Liver (tissue), 10 donors: ENCODE measurements at places on chromosomes 5 and 9.
A peak's percentile ranks its signal among the peaks of the same experiment; 100 is the strongest.

DNA sequence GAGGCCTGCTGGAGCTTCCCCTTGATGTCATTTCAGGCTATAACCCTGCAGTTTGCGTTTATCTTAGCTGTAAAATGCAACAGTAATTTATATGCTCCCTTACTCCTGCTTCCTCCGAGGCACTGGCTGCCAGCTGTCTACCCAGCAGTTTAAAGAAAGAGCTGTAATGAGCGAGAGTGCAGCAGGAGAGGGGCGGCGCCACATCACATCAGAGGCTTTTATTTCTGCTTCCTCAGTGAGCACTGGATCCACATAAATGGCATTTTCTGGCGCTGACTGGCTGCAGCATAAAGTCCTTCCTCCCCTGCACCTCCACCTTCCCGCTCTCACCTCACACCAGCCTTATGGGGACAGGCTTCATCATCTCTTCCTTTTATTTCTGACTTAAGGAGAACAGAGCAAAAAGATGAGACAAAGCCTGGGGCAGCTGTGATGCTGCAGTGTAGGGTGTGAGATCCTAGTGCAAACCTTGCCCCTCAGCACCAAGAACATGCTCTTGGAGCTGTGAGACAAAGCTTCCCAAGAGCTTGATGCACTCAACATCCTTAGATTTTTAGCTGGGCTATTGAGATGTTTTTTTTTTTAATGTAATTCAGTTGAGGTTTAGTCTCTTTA, 829.6 kb upstream of the ZNF608 start:
- DNase-seq = no peak

GRCh38 chr9:116175614-116176013, 22.0 kb downstream of the PAPPA start:
- DNase-seq = no peak

DNA sequence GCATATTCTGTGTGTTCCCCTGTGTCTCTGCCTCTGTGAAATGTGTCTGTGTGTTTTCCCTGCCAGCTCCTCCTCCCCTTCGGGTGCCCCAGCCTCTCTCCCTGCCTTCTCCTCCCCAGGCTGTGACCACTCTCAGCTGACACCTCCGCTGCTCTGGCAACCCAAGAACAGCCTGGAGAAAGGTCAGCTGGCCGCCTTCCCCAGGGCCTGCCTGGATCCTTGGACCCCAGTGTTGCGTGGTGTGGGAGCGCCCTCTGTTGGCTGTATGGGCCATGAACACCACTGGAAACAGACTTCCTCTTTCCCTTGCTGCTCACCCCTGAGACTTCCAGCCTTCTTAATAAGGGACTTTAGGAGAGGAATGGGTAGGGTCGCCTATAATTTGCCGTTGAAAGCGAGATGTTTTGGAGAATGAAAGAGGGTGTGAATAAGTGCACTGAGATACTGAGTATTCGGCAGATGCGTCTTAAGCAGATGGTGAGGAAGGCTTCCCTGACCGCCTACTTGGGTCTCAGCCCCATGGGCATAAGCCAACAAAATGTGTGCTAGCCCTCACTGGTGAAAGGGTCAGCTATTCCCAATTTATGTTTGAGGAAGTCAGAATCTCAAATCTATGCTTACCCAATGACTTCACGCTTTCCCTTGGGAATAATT, 114.9 kb upstream of the TRIM32 start:
- peak; percentile 82 for DNase-seq

DNA sequence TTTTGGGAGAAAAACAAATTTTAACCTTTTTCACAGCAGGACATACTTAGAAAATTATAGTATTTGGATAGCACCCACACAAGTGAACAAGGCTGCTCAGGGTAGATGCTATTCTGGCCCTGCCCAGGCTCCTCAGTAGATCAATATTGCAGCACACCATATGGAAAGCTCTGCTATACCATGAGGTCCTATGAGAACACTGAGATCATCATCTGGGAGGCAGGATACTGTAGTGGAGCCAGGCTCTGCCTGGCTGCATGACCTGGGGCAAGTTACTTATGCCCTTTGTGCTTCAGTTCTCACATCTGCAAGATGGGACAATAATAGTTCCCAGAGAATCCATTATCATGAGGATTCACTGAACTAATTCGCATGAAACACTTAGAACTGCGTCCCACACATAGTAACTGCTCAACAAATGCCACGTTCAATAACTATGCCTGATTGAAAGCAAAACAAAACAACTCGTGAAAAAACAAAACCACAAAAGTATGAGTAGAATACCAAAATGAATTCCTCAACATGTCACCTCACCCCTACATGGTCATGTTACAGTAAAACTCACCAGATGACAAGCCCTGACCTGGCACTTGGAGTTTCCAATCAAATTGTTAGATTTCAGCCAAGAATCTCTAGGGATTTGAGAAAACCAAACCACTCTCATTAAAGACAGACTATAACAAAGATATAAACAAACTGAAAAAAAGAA, 31.9 kb downstream of the ARSB start:
- no peak for DNase-seq

DNA sequence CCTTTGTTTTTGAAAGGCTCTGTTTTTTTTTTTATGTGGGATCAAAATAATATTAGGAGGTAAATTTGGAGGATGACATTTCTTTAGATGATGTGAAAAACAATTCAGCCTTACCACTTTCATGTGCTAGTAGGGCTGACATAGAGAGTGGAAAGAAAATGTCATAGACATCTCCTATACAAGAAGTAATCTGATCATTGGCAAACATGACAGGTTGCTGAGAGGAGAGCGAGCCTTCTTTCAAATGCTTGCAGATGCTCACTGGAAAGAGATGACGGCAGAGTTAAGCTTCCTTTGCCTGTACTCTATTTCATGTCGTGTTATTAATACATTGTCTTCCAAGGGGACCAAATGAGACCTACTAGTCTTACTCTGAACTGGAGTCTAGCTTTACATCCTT, 160.1 kb upstream of the DAP start:
- DNase-seq = no peak

GRCh38 chr5:11737010-11737409, 167.2 kb downstream of the CTNND2 start:
- DNase-seq = no peak

- DNase-seq = no peak
Observed at GRCh38 chr5:151591144-151591819, at the start of gene FAT2. TSS of gene FAT2 (minus strand) at chr5:151591331. CDS start at chr5:151568931, 22,400 bp downstream.

- peak; percentile 79 for DNase-seq
Observed at GRCh38 chr5:136082390-136083193, 50.1 kb upstream of the SMAD5 start.

GRCh38 chr5:17000291-17000939, 64.3 kb upstream of the MYO10 start:
- no peak for DNase-seq

DNA sequence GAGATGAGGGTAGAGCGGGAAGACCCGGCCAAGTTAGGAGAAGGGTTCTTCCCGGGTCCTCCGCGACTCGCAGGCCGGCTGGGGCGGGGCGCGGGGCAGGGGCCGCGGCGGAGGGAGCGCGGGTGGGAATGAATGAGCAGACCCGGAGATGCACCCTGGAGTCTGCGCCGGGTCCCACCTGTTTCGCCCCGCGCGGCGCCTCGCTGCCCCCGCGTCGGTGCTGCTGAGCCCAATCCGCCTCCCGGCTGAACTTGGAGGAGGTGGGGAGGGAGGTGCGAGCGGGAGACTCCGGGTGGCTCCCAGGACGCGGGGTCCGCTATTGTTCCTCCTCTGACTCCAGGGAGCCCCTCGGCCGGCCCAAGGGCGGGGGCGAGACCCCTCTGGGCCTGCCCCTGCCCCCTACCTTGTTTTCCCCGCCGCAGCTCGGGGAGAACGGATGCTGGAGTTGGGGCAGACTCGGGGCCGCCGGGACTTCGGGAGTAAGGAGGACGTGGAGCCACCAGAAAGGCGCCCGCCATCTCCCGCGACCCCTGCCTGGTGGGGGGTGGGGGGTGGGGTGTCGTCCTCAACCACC, 659 bp downstream of the RAI14 start:
- DNase-seq = no peak

DNA sequence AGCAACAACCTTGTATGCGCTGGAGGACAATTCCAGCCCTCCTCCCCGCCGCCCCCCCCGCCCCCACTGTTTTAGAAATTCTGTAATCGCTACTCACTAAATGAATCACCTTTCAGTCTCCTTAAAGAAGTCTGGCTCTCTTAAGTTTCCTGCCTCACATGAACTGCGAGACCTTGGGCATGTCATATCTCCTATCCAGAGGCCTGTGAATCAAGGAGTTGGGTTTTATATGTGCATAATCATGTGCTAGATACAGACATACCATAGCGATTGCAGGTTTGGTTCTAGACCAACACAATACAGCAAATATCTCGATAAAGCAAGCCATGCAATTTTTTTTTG, 337 bp upstream of the DMAC1 start:
- DNase-seq = no peak

DNA sequence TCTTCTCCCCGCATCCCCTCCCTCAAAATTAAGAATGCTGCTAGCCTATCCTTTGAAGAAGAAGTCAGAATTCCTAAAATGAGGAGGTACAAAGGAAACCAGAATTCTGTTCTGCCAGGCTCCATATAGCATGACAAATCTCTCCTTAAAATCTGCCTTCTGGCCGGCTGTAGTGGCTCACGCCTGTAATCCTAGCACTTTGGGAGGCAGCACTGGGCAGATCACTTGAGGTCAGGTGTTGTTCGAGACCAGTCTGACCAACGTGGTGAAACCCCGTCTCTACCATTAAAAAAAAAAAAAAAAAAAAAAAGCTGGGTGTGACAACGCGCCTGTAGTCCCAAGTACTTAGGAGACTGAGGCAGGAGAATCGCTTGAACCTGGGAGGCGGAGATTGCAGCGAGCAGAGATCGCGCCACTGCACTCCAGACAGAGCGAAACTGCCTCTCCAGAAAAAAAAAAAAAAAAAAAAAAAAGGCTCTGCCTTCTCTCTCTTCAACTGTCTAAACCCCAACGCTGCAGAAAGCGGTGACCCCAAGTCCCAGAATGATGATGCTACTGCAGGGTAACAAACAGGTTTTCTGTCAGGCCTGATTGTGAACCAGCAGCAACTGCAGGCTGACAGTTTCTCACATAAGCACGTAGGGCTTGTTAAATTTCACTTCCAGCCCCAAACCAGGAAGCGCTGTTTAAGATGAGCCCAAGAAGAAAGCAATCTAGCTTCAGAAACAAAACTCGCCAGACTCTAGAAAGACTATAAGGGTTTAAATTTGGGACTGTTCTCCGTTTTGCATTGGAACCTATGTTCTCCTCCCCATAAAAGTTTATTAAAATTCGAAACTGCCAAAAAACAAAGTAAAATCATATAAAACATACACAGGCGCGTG, 963 bp upstream of the CAST start:
- no peak for DNase-seq

DNA sequence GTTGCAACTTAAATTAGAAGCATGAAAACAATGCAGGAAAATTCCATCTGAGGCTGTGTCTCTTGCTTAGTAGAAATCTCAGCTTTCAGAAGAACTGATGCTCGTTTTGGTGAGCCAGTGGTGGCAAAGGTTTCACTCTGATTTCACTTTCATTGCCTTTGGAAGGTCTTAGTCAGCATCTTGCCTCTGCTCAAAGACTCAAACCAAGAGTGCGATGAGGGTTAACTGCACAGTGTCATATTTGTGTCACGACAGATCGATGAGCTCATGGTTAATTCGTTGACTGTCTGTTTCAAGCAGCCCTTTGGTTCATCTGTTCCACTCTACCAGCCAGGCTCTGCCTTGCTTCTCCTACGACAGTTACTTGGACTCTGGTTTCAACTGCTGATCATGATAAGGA, 331.3 kb upstream of the KIF2A start:
- no peak for DNase-seq

DNA sequence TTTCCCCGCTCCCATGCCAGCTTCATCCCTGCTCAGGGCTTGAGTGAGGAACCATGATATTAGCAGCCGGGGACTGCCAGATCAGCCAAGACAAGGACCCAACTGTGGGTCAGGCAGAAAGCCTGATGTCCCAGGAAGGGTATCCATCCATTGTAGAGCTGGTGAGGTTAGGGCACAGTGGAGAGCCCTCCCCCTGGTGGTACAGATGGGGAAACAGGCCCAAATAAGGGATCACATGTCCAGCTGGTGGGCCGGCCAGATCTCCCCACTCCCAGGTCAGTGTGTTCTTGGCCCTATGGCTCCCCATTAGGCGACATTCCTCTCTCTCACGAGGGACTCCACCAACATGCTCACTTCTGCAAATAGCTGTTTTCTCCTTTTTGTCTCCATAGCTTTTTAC, 9.0 kb downstream of the CDX1 start:
- no peak for DNase-seq

- no peak for DNase-seq
Observed at GRCh38 chr5:64506567-64507263, 900 bp downstream of the RGS7BP start.
